ENCODE measurements at places on chromosomes 11 and 22.
A peak's percentile ranks its signal among the peaks of the same experiment; 100 is the strongest.

GRCh38 chr11:44324749-44325525 lies 15.0 kb upstream of the ALX4 start:
- DNase-seq, result no peak

GRCh38 chr11:1297576-1298473 lies 11.6 kb downstream of the TOLLIP start:
- DNase-seq, result no peak

GRCh38 chr22:48555606-48556005 lies 1272.1 kb downstream of the BRD1 start:
- DNase-seq, result no peak

- DNase-seq, result no peak
Measured at GRCh38 chr11:112847568-112847967, 113.7 kb upstream of the NCAM1 start.

DNA sequence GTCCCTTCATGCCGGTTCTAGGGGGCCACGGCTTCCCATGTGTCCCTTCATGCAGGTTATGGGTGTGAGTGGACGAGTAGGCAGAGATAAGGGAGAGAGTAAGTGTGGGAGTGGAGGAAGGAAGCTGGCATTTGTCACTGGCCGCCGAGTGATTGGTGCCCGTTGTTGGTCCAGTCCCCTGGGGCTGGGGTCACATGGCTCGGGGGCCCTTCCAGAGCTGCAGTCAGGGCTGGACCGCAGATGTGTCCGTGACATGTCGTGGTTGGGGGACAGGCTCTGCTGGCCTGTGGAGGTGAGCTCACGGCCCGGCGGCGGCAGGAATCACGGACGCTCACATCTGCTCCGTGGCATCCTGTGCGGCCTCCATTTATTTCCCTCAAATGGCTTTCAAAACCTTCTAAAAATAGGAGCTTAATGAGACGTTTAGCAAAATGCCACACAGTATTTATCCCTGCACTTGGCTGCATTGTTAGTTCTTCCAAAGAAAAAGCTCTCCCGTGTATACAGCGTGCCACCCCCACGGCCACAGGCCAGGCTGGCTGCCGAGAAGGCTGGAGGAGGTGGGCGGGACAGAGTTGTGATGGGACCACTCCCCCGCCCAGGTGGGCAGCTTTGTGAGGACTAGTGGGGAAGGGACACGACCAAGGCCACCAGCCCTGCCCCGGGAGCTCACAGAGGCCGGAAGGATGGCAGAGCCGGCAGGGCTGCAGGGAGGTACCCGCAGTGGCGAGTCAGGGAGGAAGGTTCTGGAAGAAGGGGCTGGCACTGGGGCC lies 386.7 kb downstream of the TBC1D22A start:
- DNase-seq, result no peak

DNA sequence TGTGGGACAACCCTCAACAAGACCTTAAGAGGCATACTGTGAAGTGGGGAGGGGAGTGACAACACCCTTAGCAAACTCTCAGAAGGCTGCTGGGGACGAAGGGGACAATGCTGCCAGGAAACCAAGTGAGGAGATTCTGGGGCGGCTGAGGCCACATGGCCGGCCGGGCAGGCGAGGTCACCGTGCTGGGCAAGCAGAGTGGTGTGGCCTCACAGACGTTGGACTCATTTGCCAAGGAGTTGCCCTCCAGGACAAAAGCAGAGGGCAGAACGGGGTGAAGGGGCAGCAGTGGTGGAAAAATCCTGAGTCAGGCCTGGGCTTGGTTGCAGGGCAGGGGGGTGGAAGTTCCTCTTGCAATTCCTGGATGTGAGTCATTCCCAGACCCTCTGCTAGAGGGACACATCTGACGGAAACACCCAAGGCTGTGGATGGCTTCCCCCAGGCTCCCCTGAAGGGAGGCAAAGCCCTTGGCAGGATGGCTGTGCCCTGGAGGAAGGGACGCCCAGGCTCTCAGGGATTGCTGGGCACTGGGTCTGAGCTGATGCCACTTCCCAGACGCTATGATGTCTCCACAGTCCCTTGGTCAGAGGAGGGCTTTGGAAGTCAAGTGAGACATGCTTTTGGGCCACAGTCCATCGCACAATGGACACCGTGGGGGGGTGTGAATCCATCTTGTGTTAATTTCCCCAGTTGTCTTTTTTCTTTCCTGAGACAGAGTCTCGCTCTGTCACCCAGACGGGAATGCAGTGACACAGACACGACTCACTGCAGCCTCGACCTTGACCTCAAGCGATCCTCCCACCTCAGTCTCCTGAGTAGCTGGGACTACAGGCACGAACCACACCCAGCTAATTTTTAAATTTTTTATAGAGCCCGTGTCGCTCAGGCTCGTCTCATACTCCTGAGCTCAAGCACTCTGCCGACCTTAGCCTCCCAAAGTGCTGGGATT lies 16.2 kb upstream of the SHANK3 start:
- DNase-seq, result no peak

DNA sequence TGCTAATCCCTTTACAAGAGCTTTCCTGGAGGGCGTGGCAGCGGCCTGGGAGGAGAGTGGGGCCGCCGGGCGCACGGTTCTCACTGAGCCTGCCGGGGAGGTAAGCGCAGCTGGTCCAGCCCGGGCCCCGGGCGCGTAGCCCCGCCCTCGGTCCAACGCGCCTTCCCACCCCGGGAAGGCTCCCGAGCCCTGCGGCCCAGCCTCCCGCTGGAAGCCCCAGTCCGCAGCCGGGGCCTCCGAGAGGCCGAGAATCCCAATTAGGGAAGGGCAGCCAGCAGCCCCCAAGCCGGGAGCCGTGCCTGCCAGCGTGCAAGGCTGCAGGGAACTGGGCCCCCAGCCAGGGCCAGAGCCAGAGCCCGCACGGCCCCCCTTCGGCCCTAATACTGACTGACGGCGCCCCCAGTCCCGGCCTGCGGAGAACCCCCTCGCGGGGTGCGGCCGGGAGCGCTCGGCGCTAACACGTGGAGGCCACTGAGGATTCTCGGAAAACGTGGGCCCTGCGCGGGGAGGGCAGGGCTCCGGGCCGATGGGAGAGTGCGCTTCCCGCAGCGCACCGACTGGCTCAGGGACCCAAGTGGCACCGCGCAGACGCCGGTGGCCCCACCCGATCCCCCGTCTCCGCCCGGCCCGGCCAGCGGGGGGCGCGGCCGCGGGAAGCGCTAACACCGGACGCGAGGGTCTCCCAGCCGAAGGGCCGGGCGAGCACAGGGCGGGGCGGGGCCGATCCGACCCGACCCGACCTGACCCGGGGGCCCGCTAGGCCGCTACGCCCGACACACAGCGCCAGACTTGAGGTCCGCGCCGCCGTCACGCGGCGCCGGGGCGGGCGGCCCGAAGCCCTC lies 5.7 kb downstream of the ZFTA start:
- DNase-seq, result no peak

DNA sequence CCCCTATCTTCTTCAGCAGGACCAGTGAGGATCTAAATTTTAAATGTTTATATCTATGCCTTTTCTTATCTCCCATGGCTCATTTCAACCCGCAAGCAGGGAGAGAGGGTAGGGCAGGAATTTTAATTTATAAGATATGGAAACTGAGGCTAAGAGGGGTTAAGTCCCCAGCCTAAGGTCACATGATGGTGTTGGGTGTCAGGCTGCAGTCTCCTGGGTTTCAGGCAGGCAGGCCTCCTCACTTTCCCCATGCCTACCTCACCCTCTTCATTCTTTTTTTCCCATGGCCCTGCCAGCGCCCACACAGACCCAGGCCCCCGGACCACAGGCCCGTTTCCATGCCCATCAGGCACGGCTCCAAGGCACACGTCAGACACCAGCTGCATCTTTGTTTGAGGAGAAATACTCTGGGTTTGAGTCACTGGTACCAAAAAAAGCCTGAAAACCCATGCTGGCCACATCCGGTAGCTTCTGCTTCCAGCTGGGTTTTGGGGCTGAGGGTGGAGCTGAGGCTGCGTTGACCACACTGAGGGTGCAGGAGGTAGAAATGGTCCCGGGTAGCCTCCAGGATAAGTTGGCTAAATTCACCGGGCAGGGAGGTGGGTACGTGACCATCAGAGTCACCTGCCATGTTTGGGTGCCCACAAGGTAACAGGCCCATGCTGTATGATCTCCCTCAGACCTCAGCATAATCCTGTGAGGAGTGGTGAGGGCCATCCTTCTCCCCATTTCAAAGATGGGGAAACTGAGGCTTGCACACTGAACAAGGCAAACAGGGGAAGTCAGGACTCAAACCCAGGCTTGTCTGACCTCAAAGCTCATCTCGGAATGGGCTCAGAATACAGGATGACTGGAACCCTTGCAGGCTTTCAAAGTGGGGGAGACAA lies 7.5 kb downstream of the CRYBB1 start:
- DNase-seq, result peak; percentile 87

GRCh38 chr11:129225190-129225589 lies 33.1 kb upstream of the ARHGAP32 start:
- DNase-seq, result no peak

DNA sequence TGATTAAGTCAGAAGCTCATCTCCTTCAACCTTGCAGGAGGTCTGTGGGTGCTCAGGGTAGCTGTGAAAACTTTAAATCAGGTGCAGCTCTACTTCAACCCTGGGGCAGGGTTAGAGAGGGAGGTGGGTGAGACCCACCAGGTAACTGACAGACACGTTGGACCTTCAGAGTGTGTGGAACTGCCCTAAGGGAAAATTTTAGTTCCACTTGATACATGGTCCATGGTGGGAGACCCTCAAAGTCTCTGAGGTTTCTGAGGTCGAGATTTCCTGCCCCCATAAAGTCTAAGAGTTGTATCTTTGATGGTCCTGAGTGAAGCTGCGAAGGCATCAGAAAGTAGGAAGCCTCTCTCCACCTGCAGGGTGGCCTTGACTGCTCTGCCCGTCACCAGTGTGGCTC lies 23.9 kb upstream of the NNMT start:
- no peak for DNase-seq

DNA sequence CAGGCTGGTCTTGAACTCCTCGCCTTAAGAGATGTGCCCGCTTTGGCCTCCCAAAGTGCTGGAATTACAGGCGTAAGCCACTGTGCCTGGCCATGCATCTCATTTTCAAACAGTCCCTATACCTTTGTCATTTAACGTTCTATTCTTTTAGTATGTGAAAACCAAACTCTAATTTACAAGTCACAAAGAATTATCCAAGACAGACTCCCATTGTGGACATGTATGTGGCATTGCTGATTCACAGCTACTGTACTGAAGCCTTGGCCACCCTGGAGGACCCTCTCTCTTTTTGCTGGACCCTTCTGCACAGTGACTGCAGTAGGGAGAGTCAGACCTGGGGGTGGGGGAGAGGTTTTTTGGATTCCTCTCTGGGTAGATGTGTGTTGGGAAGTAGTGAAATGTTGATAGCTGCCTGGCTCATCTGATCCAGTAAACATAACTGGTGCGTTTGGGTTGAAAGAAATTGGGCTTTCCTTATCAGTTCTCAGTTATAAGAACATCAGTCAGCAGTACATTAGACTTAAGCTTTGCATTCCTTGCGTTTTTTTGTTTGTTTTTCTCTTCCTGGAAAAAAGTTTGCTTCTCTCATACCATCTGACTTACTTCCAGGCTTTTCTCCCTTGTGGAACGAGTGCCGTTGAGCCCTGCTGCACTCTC lies 65.9 kb downstream of the MED15 start:
- no peak for DNase-seq

- no peak for DNase-seq
Measured at GRCh38 chr11:42646959-42647358, 664.8 kb upstream of the API5 start.

DNA sequence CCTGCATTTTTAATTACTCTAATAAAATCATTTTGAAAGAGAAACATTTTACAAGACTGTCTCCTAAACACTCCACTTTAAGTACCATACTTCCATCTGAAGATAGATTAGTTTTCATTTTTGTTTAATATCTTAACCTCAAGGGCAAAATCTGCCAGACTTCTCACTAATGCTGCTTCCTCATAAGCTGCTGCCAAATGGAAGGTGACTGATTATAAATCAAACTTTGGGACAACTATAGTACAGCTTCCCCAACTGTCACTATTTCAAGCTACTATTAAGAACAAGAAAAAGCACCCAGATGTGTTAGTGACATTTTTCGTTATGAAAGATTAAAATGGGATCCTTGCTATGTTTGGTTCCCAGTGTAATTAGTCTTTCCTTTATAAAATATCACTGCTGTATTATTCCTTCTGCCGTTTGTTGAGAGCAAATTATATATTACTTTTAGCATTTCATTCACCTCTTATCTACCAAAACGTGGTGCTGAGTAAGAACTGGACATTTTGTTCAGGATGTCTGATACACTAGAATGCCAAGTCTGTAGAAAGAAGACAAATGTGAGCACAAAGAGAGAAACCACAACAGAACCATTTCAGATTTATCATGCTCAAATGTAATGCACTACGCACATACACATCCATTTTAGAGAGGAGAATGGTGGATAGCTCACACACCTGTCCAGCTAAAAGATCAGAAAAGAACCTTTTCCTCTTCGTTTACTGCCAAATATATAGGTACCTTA lies 312.2 kb upstream of the C11orf87 start:
- no peak for DNase-seq

GRCh38 chr22:38148245-38148644 lies 33.4 kb downstream of the PLA2G6 start:
- DNase-seq, result no peak

DNA sequence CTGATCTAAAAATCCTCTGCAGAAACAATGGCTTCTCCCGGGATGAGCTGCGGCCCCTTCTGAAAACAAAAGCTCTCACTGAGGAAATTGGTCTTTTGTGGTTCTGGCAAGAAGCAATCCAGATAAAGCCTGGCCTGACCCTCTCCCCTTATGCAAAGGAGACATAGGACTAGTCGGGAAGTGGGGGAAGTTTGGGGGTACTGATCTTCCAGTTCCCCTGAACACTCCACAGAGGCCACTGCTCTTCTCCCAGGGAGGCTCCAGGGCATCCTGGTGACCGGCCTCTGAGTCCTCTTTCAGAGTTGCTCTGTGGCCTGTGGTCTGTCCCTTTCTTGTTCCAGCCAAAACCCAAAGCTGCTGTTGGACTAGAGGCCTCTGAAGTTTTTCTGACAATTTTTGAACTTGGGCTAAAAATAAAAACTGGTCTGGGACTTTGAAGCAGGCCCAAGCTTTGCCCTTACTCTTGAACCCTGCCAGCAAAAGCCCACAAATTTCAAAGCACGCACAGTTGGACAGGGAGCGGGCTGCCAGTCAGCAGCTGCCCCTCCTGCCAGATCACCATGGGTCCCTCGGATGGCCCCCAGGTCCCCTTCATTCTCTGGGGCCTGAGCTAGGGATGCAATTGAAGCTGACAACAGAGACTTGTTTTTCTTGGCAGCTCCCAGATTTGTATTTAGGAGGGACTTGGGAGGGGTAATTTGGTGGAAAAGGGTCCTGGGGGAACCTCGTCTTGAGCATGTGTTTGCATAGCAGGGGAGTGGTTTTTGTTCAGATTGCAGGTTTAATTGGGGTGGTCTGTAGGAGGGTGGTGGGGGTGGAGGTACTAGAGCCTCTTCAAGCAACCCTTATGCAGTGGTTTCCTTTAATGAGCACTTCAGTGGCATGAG lies 381.6 kb upstream of the CADM1 start:
- DNase-seq, result no peak
